ENCODE measurements at places on chromosomes 7 and 10.

DNA sequence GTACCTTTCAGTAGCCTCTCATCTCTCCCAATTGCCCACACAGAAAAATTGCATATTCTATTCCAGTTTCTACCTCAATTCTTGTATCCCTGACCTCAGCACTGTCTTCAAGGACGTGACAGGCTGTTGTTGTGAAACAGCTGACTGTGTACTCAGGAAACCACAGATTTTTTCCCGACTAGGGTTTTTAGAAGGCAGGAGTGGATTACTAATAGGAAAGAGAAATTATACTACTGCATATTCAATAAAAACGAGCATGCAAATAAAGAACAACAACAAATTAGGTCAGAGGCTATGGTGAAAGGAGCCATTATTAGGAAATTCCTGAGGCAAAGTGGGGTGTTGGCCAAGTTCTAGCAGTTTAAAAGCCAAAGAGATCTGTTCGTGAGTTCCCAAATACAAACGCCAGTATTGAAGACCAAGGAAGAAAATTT lies 93.4 kb downstream of the DOCK4 start:
- peak; percentile 72 for DNase-seq

- peak; percentile 46 for DNase-seq
These were observed 975.2 kb downstream of the SORCS1 start for GRCh38 chr10:106189292-106189691.

DNA sequence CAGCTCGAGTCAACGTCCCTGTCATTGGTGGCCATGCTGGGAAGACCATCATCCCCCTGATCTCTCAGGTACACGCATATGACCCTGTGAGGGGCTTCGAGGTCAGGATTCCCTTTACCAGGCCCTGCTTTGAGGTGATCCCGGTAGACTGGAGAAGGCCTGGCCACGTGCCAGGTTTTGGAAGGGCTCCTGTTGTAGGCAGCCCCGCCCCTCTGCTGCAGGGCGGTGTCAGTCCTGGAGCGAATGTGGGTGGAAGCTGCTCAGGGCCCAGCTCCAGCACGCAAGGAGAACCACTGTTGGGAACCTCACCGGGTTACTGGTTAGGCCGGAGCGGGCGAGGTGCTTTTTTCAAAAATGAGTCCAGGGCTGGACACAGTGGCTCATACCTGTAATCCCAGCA lies 15.6 kb downstream of the MDH2 start:
- no peak for DNase-seq

DNA sequence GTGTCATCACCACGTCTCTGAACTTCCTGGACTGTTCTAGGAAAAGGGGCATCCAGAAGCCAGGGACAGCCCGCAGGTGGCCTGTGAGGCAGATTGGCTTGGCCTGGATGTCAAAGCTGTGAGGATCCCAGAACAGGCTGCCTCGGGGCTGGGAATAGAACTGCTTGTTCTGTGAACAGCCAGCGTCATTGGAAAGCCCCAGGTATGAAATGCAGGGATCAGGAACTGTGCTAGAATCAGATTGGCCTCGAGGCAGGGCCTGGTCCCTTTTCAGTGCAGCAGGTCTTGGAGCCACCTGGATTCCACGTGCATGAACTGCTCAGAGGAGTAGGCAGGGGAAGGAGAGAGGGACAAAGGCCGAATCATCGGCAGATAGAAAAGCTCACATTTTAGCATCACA lies 44.6 kb downstream of the FAM20C start:
- no peak for DNase-seq

DNA sequence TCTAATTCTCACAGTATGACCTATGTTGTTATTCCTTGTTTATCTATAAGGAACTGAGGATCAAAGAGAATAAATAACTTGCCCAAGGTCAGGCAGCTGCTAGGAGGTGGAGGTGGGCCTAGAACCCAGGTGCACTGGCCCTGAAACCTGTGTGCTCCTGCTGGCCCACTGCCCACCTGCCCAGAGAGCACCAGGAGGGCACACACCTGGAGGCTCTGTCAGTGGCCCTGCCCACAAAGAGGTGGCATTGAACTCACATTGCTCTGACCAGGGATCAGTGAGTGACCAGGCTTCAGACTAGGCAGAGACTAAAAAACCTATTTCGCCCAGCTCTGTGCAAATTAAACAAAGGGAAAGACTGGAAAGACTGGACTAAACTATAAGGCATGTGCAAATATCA lies 210.6 kb downstream of the TNS3 start:
- DNase-seq = no peak

DNA sequence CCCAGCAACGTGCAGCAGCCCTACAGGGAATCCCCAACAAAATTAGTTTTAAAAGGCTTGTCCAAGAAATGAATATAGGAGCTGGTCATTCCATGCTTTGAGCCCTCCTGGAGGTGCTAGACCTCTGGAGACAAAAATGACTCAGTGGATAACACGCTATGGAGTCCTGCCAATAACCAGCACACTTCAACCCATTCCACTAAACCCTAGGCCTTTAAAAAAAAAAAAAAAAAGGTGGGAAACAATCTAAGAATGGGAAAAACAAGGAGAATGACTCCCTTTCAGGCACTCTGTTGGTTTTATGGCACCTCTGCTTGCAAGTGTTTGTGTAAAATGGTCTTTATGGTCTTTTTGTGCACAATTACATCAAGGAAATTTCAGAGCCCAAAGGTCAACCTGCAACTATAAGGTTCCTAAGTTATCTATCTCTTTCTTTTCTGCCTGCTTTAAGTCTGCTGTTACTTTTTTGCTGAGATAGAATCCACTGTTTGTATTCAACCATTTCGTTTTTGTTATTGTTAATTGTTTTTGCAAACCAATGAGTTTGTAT lies 21.3 kb downstream of the AVL9 start:
- no peak for DNase-seq

DNA sequence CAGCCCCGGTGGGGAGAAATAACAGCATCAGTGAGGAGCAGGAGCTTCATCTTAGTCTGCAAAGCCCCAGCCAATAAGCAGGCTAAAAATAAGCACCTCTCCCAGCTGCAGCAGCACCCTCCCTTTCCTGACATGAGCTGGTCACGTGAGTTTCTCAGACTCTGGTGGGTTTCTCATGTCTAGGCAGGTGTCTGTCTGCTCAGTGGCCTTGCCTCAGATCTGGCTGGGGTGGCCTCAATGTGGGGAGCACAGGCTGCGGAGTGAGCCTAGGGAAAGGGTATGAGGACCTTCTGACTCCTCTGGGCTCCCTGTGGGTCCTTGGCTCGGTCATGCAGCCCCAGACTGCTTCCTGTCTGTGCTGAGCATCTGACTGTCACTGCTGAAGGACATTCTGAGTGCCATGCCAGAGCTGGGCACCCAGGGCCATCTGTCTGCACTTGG lies 81.6 kb upstream of the LRRC4 start:
- DNase-seq = no peak

DNA sequence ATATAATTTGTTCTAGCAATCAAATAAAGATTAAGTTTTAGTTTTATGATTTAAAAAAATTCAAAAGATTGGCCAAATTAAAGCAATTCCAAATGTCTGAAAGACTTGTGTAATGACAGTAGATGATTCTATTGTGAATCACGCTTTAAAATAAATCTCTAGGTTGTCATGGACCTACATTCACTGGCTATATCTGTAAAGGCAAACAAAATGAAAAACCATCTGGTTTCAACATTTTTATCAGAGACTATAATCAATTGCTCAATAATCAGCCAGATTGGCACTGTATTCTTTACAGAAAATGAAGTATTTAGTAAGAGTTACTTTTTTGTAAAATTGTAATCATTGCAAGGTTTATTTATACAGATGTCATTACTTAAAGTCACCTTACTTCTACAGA lies 60.7 kb downstream of the DGKB start:
- peak; percentile 70 for DNase-seq

- peak; percentile 41 for DNase-seq
These were observed 502 bp downstream of the ZNF3 start for GRCh38 chr7:100080907-100081534.

DNA sequence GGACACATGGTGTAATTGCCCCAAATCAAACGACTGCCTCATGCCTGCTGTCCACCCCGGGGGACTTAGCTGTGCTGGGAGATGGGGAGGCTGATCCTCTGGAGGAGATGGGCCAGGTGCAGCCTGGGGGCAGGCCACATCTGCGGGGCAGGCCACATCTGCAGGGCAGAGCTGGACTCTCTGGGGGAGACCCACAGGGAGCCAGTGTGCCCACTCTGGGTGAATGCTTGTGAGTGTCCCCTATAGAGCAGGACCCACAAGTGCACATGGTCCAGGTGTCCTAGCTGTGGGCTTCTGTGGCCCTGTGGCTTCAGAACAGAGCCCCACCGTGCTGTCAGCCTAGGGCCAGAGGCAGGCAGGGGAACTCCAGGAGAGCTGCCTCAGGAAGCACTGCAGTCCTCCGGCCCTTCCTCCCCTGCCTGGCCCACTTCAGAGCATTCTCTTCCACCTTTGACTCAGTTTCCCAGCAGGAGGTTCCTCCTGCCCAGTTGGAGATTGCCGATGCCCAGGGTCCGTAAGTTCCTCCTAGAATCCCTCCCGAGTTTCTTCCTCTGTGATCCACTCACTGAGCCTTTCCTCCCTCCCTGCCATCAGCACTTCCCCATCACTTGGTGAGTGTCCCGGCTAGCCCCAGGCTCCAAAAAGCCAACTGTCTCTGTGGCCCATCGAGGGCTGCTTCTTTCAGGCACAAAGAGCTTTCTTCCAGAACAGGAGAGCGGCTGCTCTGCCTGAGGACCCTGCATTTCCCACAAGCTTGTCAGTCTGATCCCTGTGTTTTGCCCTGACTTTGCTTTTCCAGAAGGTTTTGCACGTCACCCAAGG lies 50.3 kb downstream of the ADCYAP1R1 start:
- no peak for DNase-seq
